T-helper 9 cell (primary cell): ENCODE measurements at places on chromosomes 3 and 15.

DNA sequence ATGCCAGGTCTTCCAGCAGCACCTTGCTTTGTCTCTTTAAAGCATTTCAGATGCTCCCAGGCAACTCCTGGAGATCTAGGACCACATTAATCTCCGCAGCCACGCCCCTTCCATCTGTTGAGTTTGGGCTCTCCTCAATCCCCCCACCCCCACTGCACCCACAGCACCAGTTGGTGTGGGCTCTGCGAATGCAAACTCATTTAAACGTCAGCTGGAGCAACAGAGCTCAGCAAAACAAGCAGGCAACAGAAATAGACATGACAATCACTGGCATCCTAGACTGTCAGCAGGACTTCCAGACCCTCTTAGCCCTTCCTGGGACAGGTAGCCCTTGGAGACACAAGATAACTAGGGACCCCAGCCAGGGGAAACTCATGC lies 106.9 kb downstream of the LSM3 start:
- DNase-seq: no peak

GRCh38 chr15:91099995-91100813 lies at the start of gene SV2B:
TSS of gene SV2B (plus strand) at chr15:91100257. CDS start at chr15:91226264, 126,007 bp downstream.
- DNase-seq: peak; percentile 18

- no peak for DNase-seq
Observed at GRCh38 chr15:60389261-60390077, 8.3 kb downstream of the ANXA2 start.

- no peak for DNase-seq
Observed at GRCh38 chr15:74178326-74179100, 5.0 kb downstream of the ISLR start.

- DNase-seq: no peak
Observed at GRCh38 chr3:153919773-153920172, 201.4 kb upstream of the ARHGEF26 start.

DNA sequence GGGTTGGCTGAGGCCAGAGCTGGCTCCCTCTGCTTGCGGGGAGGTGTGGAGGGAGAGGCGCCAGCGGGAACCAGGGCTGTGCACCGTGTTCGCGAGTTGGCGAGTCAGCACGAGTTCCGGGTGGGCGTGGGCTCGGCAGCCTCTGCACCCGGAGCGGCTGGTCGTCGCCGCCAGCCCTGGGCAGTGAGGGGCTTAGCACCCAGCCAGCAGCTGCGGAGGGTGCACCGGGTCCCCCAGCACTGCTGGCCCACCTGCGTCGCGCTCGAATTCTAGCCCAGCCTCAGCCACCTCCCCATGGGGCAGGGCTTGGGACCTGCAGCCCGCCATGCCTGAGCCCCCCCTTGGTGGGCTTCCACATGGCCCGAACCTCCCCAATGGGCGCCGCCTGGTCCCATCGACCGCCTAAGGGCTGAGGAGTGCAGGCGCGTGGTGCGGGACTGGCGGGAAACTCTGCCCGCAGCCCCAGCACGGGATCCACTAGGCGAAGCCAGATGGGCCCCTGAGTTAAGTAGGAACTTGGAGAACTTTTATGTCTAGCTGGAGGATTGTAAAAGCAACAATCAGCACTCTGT lies 125.6 kb downstream of the FRMD4B start:
- no peak for DNase-seq

- no peak for DNase-seq
Observed at GRCh38 chr15:31070867-31071266, 30.7 kb downstream of the TRPM1 start.

GRCh38 chr3:68819361-68819760 lies 113.0 kb downstream of the TAFA4 start:
- DNase-seq: no peak

DNA sequence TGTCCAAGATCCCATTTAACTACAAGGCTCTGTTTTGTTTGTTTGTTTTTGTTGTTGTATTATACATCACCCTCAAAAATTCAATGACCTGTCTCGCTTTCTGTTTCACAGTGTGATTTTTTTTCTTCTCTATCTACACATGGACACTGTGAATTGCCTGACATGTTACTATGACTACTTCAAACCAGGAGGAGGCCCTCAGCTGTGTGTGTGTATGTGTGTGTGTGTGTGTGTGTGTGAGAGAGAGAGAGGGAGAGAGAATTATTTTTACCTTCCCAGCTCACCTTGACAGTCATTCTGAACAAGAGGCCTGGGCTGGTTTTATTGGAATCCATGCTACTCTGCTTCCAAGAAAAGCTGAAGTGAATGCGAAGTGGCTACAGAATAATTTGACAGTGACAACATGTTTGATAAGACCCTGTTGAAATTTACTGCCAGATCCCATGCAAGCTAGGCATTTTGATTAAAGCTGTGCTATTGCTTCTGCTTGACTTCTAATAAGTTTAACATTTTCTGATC lies 841.4 kb downstream of the NSUN3 start:
- no peak for DNase-seq

GRCh38 chr3:65412588-65412987 lies 626.1 kb downstream of the MAGI1 start:
- no peak for DNase-seq

- DNase-seq: no peak
Observed at GRCh38 chr3:125647318-125648014, 52.2 kb upstream of the OSBPL11 start.

- DNase-seq: no peak
Observed at GRCh38 chr3:64872345-64872744, 184.5 kb upstream of the ADAMTS9 start.

DNA sequence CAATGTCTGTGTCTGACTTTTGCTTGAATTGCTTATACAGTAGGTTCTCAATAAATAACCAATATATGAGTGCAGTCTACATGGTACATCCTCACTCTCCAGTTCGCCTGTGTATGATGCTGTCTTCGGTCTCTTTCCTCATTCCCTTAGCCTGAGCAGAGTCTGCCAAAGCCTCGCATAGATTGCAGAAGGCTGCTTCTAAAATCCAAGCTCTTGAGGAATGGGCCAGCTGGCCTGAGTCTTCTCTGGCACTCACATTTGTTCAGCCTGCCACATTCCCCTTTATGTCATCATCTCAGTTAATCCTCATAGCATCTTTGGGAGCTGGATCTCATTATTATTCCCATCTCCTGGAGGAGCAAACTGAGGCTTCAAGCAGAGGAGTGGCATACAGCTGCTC lies 27.2 kb upstream of the ADAMTS7 start:
- DNase-seq: no peak

GRCh38 chr15:95265419-95265997 lies 1034.1 kb downstream of the MCTP2 start:
- no peak for DNase-seq

GRCh38 chr3:54193093-54193492 lies 70.7 kb downstream of the CACNA2D3 start:
- no peak for DNase-seq

- no peak for DNase-seq
Observed at GRCh38 chr3:56919137-56919796, 117.5 kb upstream of the ARHGEF3 start.

GRCh38 chr3:16437640-16438039 lies 75.9 kb downstream of the RFTN1 start:
- DNase-seq: no peak

DNA sequence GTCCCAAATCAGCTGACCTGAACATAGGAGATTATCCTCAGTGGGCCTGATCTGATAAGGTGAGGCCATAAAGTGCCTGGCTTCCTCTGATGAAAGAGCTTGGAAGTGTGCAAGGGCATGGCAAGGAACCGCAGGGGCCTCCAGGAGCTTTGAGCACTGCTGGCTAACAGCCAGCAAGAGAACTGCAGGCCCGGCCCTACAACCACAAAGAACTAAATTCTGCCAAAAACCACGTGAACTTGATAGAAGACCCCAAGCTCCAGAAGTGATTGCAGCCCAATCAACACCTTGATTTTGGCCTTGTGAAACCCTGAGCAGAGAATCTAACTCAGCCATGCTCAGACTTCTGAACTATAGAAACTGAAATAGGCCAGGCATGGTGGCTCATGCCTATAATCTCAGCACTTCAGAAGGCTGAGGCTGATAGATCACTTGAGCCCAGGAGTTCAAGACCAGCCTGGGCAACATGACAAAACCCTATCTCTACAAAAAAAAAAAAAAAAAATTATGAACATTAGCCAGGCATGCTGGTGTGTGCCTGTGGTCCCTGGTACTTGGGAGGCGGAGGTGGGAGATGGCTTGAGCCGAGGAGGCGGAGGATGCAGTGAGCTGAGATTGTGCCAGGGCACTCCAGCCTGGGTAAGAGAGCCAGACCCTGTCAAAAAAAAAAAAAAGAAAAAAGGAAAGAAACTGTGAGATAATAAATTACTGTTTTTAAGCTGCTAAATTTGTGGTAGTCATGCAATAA lies 7.7 kb upstream of the DIS3L start:
- DNase-seq: no peak

DNA sequence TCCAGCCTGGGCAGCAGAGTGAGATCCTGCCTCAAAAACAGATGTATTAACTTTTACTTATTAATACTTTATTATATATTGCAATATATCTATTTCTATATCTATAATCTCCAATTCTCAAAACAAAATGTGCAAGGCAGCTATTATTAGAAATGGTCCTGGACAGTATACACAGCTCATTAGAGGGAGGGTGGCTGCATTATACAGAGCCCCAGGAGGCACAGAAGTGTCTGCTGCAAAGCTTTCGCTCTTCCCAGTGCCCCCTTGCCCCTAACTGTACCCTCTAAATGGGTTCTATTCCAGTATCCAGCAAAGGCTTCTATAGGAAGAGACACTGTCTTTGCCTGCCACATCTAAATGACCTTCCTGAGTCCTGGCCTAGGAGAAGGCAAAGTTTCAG lies 24.5 kb downstream of the ARL14 start:
- no peak for DNase-seq

- DNase-seq: no peak
Observed at GRCh38 chr3:43212914-43213611, 73.3 kb upstream of the SNRK start.

GRCh38 chr3:32423534-32423933 lies 31.9 kb downstream of the CMTM7 start:
- DNase-seq: no peak

DNA sequence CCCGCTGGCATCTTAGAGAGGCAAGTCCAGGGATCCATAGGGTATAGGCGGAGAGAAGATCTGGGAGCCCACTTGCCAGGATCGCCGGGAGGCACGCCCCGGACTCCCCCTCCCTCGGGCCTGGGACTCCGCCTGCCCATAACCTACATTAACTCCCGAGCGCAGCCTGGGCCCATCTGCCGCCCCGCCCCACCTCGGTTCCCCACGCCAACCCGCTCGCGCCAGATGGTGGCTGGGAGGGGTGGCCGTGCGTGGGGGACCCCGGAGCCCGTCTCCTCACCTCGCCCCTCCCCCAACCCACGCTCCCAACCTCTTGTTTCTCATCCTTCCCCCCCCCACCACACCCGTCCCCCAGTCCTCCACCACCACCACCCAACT lies 1.7 kb upstream of the DLL4 start:
- DNase-seq: no peak

DNA sequence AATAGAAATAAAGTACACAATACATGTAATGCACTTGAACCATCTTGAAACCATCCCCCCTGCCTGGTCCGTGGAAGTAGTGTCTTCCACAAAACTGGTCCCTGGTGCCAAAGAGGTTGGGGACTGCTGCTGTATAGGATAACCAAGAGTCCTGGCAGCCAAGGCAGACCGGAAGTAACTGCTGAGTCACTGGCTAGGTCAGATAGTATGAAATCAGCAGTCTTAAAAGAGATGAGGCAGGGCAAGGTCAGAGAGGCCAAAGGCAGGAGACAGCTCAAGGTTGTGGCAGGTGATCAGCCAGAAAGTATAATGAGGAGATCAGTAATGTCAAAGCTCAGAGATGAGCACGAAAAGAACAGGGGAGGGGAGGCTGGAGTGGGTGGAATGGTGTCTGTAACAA lies 60.2 kb downstream of the MAP3K13 start:
- no peak for DNase-seq

DNA sequence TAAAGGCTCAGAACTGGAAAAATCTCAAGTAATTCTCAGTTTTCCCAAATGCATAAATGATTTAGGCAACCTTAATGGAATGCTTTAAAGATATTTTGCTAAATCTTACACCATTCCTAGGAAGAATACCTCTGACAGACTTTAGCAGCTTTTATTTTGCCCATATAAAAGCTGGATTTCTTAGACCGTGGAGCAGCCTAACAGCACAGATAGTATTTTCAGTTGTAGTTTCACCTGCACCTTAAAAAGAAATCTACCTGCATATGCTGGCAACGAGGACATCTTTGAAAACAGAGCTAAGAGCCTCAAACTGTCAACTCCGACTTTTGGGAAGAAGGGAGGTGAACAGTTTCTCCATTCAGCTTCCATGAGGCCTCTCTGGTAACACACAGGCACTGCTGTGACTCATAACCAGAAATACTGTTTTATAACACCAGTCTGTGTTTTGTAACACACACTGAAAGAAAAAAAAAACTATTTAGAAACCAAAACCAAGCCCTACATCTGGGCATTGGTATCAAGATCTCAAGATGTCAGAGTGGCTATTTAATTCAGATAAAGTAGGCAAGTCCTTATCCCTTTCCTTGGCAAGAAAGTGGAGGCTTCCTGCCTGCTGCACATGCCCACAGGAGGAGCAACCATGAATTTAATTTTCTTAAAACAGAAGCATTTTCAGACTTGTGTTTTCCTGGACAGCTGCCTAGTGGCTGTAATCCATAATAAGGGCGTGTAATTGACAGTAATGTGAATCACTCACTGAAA lies 181.5 kb upstream of the ICE2 start:
- DNase-seq: no peak

DNA sequence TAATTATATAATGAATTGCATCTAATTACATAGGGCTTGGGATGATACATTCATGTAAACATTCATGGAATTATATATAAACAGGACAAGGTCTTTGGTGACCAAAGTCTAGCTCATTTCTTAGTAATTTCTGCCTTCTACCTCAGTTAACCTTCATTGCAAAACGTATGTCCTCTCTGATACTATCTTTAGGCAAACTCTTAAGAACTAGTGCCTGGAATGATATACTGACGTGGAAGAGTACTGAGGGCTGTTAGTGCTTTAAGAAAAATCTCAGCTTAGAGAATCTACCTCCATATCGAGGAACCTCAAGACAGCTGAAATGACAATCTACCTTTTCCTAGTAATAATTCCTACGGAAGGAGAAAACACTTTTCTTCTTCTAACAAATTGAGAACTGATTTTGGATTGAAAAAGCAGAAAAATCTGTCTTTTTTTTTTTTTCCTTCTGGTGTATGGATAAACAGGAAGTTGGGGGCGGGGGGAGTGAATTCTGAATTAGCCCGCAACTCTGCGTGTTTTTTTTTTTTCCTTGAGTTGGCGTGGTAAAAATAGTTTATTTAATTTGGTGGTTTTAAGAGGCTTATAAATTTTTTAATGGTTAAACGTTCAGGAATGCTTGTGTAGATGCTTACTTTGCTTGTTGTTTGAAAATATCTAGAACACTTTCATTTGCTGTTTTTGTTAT lies 43.2 kb downstream of the RARB start:
- no peak for DNase-seq
